Activated CD8-positive, alpha-beta memory T cell treated with anti-CD3 and anti-CD28 coated beads for 1 hour (primary cell): ENCODE measurements at places on chromosomes 16 and 17.
A peak's percentile ranks its signal among the peaks of the same experiment; 100 is the strongest.

DNA sequence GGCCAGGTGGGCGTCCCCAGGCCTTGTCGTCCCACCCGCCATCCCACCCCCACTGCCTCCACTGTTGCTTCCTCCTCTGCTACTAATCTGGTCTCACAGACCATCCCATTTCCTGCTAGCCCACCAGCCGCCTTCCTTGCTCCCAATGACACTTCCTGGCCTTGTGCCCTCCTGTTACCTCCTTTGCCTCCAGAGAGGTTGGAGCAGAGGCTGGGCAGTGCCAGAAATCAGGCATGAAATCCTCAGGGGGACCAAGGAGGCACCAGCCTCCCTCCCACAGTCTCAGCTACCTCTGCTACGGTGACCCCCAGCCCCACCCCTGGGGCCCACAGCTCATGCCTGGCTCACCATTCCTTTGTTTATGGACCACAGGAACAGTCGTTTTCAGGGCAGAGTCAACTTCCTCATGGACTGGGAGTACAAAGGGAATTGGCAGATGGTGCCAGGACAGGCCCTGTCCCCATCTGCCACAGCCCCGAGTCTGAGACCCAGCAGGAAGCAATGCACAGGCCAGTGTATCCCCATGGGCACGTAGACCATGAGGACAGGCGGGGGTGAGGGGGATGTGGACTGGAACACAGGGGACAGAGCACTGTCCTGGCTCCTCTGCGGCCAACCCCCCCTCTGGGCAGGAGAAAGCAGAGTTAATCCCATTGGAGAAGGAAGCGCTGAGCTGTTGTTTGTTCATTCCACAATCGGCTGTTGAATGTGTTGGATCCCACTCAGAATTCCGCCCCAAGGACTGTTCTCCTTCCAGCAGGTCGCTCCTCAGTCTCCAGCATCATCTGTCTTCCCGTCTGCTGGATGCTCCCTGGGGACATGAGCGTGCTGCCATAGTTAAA lies 2.2 kb upstream of the CDH5 start:
- DNase-seq, result no peak

DNA sequence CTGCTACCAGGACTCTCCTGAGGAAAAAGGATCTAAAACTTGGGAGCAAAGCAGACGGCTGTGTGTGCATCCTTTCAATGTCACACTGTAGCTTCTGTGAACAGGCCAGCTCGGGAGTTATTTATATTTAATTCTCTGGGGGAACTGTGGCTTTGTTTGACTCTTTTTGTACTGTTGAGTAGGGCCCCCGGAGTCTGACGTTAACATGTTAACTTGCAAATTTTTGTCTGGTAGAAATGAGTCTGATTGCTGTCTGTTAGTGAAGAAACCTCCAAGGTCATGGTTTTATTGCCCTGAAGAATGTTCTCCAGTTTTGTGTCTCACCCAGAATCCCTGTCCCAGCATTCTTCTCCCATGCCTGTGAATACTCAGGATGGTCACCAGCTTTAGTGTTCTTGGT lies 14.2 kb upstream of the KCNG4 start:
- no peak for DNase-seq

- no peak for DNase-seq
Observed at GRCh38 chr17:74527756-74528155, 3.5 kb downstream of the CD300LB start.

DNA sequence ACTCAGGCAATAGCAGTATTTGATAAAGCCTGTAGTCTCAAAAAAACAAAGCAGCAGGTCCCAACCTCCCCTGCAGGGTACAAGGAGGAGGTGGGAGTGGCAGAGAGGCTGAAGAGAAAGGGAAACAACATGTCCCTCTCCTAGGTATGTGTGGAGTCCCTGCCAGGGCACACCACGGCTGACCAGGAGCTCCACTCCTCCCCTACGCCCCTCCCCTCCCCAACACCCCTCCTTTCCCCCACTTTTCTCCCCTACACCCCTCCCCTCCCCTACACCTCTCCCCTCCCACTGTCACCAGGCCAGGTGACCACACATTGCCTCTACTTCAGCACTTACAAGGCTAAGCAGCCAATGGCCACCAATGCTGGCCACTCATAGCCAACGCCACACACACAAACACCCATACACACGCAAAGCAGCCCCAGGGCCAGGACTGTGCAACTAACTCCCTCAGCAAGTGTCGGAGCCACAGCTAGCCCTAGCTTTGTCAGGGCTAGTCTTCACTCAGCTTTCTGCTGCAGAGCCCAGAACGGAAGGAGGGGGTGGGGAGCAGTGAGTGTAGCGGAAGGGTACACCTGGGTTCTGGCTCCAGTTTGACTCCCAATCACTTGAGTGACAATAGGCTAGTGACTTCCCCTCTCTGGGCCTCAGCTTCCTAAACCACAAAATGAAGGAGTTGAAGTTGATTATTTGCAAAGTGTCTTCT lies 8.2 kb downstream of the CAVIN1 start:
- no peak for DNase-seq

DNA sequence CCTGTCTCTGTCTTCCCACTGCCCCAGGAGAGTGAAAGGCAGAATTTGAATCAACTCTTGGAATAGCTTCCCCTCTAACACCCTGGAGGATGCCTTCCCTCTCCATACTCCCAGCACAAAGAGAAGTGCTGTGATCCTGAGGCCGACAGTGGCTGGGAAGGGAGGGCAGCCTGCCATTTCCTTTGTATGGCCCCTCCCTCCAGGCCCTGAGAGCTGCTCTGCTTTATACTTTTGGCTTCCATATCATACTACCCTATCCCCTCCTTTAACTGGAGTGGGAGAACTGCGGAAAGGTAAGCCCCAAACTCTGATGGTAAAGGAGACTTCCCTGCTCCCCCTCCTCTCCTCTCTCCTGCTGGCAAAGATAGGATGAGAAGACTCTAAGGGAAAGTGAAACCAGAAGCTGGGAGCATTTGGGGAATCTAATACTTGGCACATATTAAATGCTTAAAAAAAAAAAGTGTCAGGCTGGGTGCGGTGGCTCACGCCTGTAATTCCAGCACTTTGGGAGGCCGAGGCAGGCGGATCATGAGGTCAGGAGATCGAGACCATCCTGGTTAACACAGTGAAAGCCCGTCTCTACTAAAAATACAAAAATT lies 4.1 kb upstream of the MED24 start:
- DNase-seq, result no peak

DNA sequence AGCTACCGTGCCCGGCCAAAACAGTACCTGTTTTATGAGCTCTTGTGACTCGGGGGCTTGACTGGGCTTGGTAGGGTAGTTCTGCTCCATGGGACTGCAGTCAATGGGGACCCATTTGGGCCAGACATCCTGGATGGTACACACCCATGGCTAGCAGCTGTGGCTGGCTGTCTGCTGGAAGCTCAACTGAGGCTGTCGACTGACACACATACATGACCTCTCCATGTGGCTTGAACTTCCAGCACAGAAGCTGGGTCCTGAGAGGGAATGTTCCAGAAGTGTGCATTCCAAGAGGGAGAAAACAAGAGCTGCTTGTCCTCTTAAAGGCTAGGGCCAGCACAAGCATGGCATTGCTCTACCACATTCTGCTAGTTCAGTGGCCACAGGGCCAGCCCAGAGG lies 14.9 kb upstream of the NKD1 start:
- no peak for DNase-seq

DNA sequence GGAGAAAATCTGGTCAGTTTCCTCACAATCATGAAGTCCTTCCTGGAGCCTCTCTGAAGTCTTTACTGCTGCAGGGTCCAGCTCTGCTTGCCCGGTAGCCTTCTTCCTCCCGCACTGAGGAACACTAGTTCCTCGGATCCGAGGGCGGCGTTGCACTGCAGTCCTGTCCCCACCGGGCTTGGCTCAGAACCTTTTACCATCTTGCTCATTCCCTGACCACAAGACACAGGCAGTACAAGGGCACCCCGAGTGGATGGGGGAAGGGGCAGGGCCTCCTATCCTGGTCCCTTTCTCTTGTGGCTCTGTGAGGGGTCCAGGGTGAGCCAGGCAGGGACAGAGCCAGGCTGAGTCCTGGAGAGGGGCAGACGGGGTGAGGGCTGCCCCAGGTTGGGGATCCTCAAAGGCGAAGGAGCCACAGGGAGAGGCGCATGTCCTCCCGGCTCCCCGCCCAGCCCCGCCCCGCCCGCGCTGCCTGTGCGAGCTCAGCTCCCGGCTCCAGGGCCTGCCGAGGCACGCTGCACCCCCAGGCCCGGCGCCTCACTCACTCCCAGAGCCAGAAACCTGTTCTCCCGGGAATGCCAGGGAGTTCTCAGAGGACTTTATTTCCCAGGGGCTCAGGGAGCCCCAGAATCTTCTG lies 1.5 kb downstream of the FOXN1 start:
- DNase-seq, result no peak

DNA sequence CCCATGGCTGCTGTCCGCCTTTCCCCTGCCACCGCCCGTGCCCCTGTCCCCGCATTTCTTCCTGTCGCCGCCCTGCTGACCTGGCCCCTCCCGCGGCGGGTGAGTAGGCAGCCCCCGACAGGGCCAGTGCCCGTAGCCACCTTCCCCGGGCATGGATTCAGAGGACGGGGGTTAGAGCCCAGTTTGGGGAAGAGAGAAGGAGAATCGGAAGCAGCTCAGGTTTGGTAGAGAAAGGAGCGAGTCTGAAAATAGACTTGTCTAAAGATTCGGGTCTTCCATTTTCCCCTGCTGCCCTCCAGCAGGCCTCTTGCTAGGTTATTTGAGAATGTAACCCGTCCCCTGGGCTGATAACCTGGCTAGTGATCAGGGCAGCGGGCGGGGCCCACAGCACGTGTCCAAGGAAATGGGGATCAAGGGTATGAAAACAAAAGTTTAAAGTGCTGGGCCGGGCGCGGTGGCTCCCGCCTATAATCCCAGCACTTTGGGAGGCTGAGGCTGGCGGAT lies 7.9 kb upstream of the CLDN9 start:
- no peak for DNase-seq

GRCh38 chr16:85361441-85362118 lies 249.3 kb upstream of the CIBAR2 start:
- DNase-seq, result no peak

GRCh38 chr17:63439687-63440086 lies 6.4 kb downstream of the CYB561 start:
- DNase-seq, result no peak

DNA sequence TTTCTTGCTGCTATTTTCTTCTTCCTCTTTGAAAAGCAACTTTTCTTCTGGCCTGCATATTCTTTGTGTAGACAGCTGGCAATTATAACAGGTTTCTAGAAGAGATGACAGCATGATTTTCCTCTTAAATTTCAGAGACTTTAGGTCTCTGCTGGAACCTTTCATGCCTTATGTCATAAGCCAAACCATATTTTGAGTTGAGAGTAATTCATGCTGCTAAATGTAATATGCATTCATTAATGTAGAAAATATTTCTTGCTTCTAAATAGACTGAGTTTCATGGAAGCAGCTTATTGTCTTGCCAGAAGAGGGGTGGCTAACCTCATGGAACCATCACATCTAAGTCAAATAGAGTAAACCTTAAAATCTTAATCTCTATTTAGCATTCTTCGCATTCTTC lies 25.9 kb upstream of the ABCA9 start:
- no peak for DNase-seq

- DNase-seq, result no peak
Observed at GRCh38 chr17:29930409-29931010, 482 bp upstream of the SSH2 start.

DNA sequence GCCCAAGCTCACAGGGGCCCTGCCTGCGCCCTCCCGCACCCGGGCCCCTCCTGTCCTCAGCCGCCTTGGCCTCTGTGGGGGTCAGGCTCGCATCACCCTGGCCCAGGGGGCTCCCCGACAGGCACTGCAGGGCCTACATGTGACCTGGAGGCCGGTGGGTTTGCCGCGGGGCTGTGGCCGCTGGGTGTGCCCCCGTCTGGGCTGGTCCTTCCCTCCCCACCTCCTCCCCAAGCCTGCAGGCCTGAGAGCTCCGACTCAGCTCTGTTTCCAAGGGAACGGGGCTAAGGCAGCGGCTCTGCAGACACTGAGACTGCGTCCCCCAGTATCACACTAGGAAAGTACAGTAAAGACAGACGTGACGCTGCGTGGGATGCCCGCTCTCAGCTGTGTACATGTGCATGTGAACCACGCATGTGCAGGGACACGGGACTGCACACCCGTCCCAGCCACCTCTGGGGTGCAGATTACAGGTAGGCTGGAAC lies 16.5 kb upstream of the WDR45B start:
- no peak for DNase-seq

DNA sequence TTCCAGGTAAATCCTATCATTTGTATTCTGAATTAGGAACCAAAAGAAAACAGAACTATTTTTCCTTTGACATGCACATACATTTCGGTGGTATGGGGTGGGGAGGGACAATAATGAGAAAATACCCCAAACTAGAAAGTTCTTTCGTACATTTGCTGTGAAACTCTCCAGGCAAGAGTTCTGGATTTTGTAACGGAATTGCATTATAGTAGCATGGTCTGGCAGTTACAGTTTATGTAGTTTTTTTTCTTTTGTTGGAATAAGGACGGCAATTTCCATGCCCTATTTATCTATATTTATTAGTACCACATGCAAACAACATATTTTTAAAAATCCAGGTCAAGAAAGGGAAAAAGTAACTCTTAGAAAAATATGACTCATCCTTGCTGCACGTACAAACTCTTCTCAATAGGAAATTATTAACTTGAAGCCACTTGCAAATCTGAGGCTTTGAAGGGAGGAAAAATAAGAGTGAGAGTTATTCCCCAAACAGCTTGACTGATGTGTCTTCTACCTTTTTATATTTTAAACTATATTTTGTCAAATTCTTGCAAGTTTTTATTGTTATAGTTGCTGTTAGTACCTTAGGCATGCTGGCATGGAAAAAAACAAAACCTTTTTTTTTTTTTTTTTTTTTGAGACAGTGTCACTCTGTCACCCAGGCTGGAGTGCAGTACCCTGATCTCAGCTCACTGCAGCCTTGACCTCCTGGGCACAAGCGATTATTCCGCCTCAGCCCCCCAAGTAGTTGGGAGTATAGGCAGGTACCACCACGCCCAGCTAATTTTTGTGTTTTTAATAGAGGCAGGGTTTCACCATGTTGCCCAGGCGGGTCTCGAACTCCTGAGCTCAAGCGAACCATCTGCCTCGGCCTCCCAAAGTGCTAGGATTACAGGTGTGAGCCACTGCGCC lies 69.3 kb downstream of the WWP2 start:
- no peak for DNase-seq

GRCh38 chr17:14693382-14693781 lies 392.5 kb downstream of the HS3ST3B1 start:
- no peak for DNase-seq

GRCh38 chr16:80924372-80924978 lies 82.2 kb downstream of the CMC2 start:
- no peak for DNase-seq

GRCh38 chr16:426115-426905 lies 861 bp downstream of the RAB11FIP3 start:
- DNase-seq, result no peak

- DNase-seq, result no peak
Observed at GRCh38 chr17:43530288-43531081, 15.7 kb downstream of the ETV4 start.

DNA sequence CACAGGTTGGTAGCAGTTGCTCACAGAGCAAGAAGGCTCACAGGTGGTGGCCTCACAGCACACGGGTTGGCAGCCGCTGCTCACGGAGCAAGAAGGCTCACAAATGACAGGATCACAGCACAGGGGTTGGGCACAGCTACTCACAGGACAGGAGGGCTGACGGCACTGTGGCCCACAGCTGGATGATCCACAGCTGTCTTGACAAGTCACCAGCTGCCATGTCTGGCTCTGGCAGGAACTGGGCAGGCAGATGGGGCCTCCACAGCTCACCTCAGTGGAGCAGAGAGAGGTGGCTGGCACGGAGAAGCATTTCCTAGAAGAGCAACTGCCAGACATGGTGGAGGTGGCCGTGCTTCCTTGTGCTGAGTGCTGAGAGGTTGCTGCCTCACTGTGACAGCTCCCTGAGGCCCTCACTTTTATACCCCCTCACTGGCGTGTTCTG lies at the start of gene KRTAP16-1:
KRTAP16-1 (minus strand) TSS at position 392 of the 442 bp plus-strand sequence; CDS start at position 336, 56 bp downstream.
- peak; percentile 14 for DNase-seq

GRCh38 chr16:30040221-30040620 lies 9.2 kb upstream of the TLCD3B start:
- DNase-seq, result no peak
